Karpas-422 (cell line): ENCODE measurements at places on chromosomes 1 and 21. TPM values are rescaled to one million over a fixed set of nuclear protein-coding genes. Genes with fewer than 3 reads are reported as not detected.
A peak's percentile ranks its signal among the peaks of the same experiment; 100 is the strongest.

PRAMEF25 gene
- total RNA-seq, result not detected in 2 replicates

OLIG2 gene
- total RNA-seq, result not detected in 2 replicates

GRCh38 chr1:114547076-114547475 is 34.3 kb downstream of the BCAS2 start:
- no peak for DNase-seq
- H3K27me3 ChIP-seq, result no peaks in the 10 kb centered on the region; the same call in 1 of the 2 replicates
- no peaks in the 10 kb centered on the region for H3K36me3 ChIP-seq

GRCh38 chr1:9243066-9243739 is 8.6 kb downstream of the H6PD start:
- DNase-seq, result no peak
- H3K36me3 ChIP-seq, result no peaks in the 10 kb centered on the region
- no peaks in the 10 kb centered on the region for H3K27me3 ChIP-seq
- H3K4me3 ChIP-seq, result no peak overlapping the region
- no peak overlapping the region for H3K27ac ChIP-seq

- no peak for DNase-seq
- H3K27me3 ChIP-seq, result no peaks in the 10 kb centered on the region
- H3K4me3 ChIP-seq, result no peak overlapping the region
- no peak overlapping the region for H3K27ac ChIP-seq
- H3K36me3 ChIP-seq, result no peaks in the 10 kb centered on the region
Measured at GRCh38 chr21:22346576-22346975, 1348.4 kb downstream of the NCAM2 start.

GRCh38 chr21:28298251-28298672 is 694.4 kb downstream of the LTN1 start:
- 0 out of 2 replicates have a peak, but pooled peaks cover 4% of the 10 kb centered on the region for H3K4me1 ChIP-seq
- DNase-seq, result no peak
- H3K27ac ChIP-seq, result no peak overlapping the region
- H3K27me3 ChIP-seq, result no peaks in the 10 kb centered on the region
- H3K36me3 ChIP-seq, result no peaks in the 10 kb centered on the region

GRCh38 chr1:52533713-52534112 is 19.2 kb downstream of the TUT4 start:
- no peaks in the 10 kb centered on the region for H3K27me3 ChIP-seq
- DNase-seq, result no peak
- no peak overlapping the region for H3K27ac ChIP-seq
- no peak overlapping the region for H3K4me3 ChIP-seq
- H3K36me3 ChIP-seq, result no peaks in the 10 kb centered on the region
- peaks cover 37% of the 10 kb centered on the region for H3K4me1 ChIP-seq

DNA sequence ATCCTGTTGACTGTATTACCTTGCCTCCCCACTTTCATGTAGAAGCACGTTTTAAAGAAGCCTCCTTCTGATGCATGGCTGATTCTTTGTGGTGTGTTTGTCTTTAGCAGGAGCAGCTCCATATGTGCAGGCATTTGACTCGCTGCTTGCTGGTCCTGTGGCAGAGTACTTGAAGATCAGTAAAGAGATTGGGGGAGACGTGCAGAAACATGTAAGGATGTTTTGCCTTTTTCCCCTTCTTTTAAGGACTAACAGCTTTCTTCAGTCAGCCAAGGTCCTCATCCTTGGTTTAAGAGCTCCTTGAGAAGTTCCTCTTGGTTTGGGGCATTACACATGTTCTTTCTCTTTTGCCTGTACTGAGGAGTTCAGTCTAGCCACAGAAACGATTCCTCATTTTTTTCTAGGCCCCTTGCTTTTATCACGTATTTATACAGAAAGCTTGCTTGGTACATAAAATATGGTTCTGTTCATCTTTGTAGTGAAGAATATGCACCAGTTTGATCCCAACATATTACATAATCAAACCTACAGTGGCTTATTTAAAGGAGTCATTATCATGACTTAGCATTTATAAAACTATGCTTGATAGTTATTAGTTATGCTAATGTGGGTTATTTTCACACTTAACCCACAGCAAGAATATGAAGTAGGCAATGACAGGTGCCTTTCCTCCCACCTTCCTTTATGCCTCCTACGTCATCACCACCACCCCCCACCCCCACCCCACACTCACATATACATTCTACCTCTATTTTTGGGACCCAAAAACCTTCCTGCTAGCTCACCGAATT is 19.6 kb downstream of the CAP1 start:
- H3K36me3 ChIP-seq, result peaks cover 36% of the 10 kb centered on the region
- H3K27me3 ChIP-seq, result no peaks in the 10 kb centered on the region
- H3K4me1 ChIP-seq, result peaks cover 79% of the 10 kb centered on the region
- H3K4me3 ChIP-seq, result peak overlapping the region; percentile 56; the same call in 1 of the 2 replicates
